ENCODE measurements at places on chromosomes 16 and 17.
A peak's percentile ranks its signal among the peaks of the same experiment; 100 is the strongest.

DNA sequence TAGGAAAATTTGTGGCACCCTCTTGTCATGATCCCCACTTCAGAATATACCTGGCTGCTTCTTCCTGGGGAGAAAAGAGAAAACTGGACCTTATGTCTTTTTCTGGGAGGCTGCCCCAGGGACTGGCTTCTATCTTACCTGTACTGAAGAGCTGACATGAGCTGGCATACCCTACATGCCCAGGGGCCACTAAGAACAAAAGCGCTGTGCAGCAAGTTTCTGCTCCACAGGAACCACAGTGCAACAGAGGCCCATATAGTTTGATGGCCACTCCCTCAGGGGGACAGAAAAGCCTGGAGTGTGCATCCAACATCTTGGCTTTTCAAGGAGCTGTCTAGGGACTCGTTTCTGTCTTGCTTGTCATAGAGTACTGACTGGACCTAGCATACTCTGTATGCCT is 96.8 kb upstream of the NACA2 start:
- no peak for DNase-seq

DNA sequence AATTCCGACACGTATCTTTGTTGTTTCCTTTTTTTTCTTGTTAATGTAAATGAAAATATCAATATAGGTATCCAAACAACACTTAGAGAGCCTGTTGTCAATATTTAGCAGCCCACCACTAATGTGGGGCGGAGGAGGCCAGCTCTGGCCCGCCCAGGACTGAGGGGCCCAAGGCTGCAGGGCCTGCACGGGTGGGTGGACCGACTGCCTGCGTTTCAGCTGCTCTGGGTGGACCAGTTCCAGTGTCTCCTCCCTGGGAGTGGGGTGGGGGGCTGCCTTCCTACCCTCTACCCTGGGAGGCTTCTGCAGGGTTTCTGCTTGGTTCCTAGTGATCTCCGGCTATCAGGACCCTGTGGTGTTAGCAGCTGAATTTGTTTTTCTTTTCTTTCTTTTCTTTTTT is 15.9 kb upstream of the ADGRG1 start:
- DNase-seq: no peak

DNA sequence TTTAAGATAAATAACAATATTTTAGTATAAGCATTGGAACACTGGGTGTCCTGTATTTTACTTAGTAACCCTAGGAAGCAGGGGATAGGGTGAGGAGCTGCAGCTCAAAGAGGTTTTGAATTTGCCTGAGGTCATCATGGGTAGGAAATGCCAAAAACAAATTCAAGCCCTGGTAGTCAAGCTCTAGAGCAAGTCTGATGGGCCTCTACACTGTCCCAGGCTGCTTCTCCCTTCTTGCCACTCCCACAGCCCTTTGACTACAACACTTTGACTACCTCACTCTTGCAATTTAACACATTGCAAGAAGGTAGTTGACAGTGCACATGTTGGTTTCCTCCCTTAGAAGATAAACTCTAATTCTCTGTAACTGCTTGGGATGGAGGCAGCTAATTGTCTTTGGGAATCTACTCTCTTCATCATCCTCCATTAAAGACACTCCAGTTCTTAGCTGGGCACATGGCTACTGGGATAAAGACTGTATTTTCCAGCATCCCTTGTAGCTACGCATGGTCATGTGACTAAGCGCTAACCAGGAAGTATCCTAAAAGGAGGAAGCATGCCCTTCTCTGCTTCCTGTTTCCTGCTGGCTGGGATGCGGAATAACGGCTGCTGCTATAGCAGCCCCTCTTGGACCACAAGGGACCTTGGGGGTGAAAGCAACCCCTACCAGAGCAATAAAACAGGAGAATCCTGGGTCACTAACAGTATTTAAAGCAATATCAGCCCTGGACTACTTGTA is 30.7 kb upstream of the SSTR2 start:
- DNase-seq: no peak

GRCh38 chr16:30535106-30535776 is 583 bp upstream of the ZNF747 start:
- DNase-seq: no peak

DNA sequence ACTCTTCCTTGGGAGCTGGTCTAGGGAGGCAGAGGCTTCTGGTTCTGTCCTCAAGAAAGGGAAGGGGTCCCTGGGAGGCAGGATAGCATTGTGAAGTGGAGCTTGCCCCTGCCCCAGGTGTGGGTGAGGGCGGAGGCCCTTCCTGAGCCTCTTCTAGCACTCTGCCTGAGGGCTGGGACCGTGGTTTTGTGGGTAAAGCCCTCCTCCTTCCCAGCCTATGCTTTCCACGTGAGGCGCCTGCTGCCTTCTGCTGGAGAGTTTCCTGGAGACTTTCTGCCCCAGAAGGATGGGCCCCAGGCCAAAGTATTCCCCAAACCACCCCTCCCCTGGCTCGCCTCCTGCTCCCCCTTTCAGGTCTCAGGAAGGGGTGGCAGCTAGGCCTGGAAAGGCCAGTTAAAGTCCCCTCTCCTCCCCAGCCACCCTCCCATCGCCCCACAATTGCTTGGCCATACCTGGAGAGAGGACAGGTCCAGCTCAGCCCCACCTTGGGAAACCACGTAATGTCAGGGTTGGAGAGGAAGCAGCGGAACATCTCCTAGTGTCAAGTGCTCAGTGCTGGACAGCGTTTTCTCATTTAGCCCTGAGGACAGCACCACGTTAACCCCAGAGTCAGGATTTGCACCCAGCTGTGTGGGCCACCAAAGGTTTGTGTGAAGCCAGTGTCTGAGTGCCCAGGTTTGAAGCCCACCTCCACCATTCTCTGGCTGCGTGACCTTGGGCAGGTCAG is 5.6 kb downstream of the SBK1 start:
- DNase-seq: no peak

- DNase-seq: no peak
Observed at GRCh38 chr17:41835214-41835799, 725 bp downstream of the NT5C3B start.

DNA sequence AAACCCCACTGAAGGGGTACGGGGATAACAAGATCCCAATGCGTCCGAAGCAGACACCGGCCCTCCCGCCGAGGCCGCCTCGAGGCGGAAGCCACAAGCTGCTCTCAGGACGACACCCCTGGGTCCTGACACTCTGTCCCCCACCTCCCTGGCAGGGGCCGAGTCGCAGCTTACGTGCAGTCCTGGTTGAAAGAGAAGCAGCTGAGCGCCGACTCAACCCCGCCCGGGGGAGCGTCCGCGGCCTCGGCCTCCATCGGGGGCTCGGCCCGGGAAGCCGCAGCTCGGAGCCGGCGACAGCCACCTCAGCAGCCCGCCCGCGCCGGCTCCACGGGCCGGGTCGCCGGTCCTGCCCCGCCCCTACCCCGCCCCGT is at the start of gene WIPI1:
TSS of gene WIPI1 (minus strand) at position 329 of the 371 bp plus-strand sequence. CDS start at position 254, 75 bp downstream.
- no peak for DNase-seq

DNA sequence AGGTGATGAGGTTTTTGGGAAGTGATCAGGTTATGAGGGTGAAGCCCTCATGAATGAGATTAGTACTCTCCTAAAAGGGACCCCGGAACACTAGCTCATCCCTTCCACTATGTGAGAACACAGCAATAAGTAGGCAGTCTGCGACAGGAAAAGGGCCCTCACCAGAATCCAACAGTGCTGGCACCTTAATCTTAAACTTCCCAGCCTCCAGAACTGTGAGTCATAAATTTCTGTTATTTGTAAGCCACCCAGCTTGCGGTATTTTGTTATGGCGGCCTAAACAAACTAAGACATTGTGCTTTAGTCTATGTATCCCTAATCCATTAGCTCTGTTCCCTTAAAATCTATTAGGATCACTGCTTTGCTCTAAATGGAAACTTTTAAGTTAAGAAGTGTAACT is 8.5 kb downstream of the SLFN12 start:
- DNase-seq: no peak

DNA sequence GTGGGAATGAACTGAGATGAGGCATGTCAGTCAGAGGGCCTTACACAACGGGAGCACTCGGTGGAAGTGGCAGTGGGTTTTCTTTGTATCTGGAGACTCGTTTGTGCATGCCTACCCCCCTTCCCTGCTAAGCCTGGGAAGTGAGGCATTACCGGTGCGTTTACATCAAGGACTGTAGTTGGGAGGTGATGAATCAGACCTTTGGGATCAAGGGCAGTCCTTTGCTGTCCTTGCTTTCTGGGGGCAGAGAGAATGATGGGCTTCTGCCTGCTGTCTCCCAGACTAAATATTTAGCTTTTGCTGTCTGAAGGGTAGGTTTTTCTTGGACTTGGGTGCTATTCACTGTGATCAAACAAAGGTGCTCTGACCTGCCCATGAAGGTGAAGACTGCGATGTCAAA is 83.0 kb downstream of the WWP2 start:
- no peak for DNase-seq

- peak; percentile 76 for DNase-seq
Observed at GRCh38 chr17:80866050-80866793, 125.4 kb upstream of the CHMP6 start.

- DNase-seq: no peak
Observed at GRCh38 chr16:72942021-72942420, 105.9 kb downstream of the ZFHX3 start.

DNA sequence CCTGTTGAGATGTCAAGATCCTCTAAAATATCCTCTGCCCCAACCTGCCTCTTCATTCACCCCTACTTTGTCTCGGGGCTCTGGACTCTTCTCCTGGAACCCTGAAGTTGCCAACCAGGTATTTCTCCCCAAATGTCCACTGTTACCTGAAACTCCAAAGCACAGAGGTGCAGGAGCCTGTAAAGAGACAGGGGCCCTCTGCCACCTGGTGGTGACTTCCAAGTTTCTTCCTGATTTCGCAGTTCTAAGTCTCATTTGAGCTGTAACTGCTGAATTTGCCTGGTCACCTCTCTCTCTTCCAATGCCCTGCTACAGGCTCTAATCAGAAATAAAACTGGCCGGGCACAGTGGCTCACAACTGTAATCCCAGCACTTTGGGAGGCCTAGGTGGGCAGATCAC is 77.1 kb upstream of the RCVRN start:
- DNase-seq: no peak

GRCh38 chr16:28309811-28310311 is 17.5 kb downstream of the SBK1 start:
- DNase-seq: peak; percentile 87

DNA sequence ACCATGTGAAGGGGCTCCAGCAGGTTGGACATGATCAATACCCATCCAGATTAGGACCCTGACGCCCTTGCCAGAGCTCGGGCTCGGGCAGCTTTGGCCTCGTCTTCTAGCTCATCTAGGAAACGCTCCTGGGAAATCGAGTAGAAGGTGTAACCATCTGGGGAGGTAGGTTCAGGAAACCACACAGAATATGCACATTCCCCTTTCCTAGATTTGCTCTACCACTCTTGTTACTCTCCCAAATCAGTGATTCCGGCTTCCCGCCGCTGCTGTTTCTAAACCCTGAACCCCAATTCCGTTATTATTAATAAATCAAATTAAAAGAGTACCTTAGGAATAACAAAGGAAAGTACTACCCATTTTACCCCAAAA is 507 bp downstream of the COA3 start:
- no peak for DNase-seq

DNA sequence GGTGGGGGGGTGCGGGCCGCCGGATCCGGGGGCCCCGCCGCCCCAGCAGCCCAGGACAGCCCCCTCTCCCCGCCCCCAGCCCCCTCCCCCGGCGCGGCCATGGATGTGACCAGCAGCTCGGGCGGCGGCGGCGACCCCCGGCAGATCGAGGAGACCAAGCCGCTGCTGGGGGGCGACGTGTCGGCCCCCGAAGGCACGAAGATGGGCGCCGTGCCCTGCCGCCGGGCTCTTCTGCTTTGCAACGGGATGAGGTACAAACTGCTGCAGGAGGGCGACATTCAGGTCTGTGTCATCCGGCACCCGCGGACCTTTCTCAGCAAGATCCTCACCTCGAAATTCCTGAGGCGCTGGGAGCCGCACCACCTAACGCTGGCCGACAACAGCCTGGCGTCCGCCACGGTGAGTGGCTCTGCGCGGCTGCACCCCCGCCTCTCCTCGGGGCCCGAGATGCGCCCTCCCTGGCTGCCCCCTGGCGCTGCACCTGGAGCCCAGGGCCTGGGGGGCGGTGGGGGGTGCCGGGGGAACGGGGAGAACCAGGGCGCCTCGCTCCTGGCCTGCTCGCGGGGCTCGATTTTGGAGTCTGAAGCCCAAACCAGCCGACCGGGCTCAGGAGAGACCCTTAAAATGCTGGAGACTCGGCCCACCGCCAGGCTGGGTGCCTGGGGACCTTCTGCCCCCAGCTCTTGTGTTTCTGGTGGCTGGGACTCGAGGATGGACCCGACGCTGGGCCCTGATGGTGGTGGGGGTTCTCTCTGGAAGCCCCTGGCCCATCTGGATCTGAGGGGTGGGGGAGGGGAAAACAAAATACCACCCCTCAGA is 744 bp downstream of the CMIP start:
- DNase-seq: peak; percentile 47

DNA sequence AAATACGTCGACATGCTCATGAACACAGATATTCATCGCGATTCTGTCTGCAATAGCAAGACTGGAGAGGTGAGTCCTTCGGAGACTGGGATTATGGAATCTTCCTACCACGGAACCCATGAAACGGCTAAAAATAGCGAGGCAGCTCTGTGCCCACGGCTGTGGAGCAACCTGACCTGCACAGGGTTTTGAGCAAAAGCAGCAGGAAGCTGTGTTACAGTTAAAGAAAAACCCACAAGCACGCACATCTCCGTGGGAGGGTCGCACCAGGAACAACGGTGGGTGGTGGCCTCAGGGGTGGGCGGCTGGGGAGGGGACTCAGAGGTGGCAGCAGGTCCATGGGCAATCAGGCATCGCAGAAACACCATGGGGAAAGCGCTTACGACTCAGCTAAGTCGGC is 24.8 kb downstream of the SLC38A10 start:
- no peak for DNase-seq

DNA sequence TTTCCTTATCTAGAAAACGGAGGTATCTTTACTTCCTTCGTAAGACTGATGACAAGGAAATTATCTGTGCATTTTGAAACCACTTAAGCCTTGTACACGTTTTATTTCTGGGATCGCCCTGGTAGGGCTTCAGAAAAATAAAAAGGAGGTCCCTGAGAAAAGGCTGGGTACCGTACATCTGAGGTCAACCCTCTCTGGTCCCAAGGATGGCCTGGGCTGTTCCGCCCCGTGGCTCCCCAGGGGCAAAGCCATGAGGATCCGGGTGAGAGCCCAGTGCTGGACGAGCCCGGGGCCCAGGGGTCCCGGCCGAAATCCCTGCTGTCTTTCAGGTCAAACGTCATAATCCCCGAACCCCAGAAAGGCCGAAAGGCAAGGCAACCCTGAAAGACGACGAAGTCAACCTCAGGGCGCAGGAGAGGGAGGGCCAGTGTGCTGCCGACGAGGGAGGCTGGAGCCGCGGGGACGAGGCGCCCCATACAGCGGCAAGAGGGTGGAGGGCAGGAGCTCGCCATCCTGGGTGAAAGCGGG is 656 bp upstream of the FUS start:
- no peak for DNase-seq

- no peak for DNase-seq
Observed at GRCh38 chr16:67760206-67760955, 41.3 kb upstream of the GFOD2 start.

DNA sequence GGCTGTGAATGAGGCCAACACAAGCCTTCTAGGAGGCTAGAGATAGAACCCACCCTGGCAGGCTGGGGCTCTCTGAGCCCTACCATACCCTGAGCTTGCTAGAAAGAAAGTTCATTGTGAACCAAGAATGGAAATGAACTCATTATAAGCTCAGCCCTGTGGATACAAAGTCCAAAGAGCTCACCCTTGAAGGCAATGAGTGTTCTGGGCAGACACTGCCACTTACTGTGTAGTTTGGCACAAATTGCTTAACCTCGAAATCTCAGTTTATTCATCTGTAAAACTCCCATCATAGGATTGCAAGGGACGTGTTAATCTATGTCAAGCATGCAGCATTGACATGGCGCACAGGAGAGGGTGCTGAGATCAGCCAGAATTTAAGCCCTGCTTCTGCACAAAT is 5.5 kb downstream of the KDM8 start:
- DNase-seq: no peak

- no peak for DNase-seq
Observed at GRCh38 chr16:65910291-65910690, 456.2 kb upstream of the CDH5 start.
